CD8-positive, alpha-beta memory T cell (primary cell): ENCODE measurements at places on chromosomes 5 and 9. TPM values are rescaled to one million over a fixed set of nuclear protein-coding genes. Genes with fewer than 3 reads are reported as not detected.

RNF183 gene
- total RNA-seq = not detected

DNA sequence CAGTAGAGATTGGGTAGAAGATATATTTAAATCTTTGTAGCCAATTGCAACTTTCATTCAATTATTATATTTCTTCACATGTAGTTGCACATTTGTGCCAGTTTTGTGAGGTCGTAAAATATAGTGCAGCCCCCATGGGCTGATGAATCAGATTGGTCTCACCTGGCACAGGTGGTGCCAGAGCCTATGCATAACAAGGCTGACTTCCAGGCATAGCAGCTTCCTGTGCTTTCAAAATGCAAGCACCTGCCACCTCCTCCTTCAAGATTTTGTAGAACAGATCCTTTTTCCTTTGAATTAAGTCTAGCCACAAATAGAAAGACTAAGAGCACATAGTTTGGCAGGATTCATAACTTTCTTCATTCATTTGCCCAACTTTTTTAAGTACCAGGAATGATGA is 87.1 kb downstream of the STARD4 start:
- DNase-seq = no peak

DNA sequence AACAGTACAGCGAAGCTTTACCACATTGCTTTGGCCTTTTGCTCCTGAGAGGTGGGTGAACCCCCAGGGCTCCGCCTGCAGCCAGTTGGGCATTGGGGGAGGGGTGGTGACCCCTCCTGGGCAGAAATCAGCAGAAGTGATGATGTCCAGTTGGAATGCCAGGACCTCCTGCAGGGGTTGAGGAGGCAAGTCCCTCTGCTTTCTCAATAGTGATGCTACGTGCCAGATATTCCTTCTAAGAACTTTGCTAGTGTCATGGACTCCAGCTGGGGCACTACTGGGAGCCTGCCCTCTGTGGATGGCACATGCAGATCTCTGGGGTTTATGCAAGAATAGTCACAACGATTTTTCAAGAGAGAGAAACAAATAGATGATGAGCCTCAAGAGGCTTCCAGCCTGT is 95.6 kb downstream of the NDFIP1 start:
- no peak for DNase-seq

DNA sequence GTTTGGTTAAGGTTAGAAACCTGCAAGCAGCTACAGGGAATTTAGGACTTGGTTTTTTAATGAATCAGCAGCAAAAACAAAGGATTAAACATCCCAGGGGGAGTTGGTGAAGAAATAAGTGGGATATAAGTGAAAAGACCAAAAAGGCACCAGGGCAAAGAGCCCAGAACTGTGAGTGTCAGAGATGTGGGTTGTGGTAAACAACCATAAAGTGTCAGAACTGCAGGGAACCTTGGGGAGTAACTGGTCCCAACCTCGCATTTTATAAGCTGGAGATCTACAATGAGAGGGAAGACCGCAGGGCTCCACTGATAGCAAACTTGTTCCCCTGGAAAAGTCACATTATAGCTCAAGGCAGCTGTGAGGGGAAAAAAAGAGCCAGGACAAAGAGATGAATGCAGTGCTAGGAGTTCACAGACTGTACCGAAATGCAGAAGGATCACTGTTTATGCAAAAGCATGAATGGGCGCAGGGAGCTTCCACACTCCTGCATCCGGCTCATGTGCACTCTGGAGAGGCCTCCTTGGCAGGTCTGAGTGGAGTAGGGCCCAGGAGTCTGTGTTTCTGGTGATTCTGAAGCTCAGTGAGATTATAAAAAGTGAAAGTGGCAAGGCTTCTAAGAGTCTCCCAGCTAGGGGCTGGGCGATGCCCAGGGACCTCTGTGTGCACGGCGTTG is 156.3 kb downstream of the GOLPH3 start:
- DNase-seq = no peak

- DNase-seq = no peak
Measured at GRCh38 chr9:98808411-98808815, 943 bp downstream of the GALNT12 start.
